ENCODE measurements at places on chromosomes 7 and 10. TPM values are rescaled to one million over a fixed set of nuclear protein-coding genes. Genes with fewer than 3 reads are reported as not detected.

The PNLIPRP3 gene
- polyA plus RNA-seq = not detected

The STAM gene
- 47.1 TPM for polyA plus RNA-seq

The NACAD gene
- 88.1 TPM for polyA plus RNA-seq

The C1GALT1 gene
- 27.6 TPM for polyA plus RNA-seq

The UPK3B gene
- 1.0 TPM for polyA plus RNA-seq

The R3HCC1L gene
- 12.3 TPM for polyA plus RNA-seq

The ECHDC3 gene
- polyA plus RNA-seq = 3.1 TPM

The SFTPA1 gene
- not detected for polyA plus RNA-seq

The MUC3A gene
- 2.5 TPM for polyA plus RNA-seq

The DGKI gene
- polyA plus RNA-seq = 23.9 TPM

The ASIC3 gene
- 18.0 TPM for polyA plus RNA-seq

The ADD3 gene
- 193 TPM for polyA plus RNA-seq

The DGKB gene
- 25.3 TPM for polyA plus RNA-seq

The DAGLB gene
- 17.2 TPM for polyA plus RNA-seq

The ZNF862 gene
- polyA plus RNA-seq = 27.9 TPM

The ANLN gene
- 12.4 TPM for polyA plus RNA-seq

The GCK gene
- 13.9 TPM for polyA plus RNA-seq

The MSS51 gene
- 2.4 TPM for polyA plus RNA-seq

The IFT22 gene
- 64.4 TPM for polyA plus RNA-seq

The SLC26A5 gene
- 0.77 TPM for polyA plus RNA-seq

The CPA4 gene
- 0.84 TPM for polyA plus RNA-seq

The TMEM130 gene
- 144 TPM for polyA plus RNA-seq

The RTKN2 gene
- 9.0 TPM for polyA plus RNA-seq
